ENCODE measurements at places on chromosomes 2 and 18.
A peak's percentile ranks its signal among the peaks of the same experiment; 100 is the strongest.

DNA sequence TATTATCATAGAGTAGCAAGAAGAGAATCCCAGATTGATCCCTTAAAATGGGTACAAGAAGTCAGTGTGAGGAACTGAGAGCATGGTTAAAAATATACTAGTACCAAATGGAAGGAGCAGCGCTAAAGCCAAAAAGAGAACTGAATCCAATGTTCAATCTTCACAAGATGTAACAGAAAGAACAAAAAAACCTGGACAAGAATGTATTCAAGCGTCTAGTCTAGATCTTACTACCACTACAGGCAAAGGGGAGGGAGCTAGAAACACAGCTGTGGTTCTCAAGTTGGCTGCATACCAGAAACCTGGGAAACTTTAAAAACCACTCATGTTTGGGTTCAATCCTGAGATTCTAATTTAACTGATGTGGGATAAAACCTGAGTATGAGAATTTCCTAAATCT, 57.5 kb downstream of the PIAS2 start:
- DNase-seq = peak; percentile 73

DNA sequence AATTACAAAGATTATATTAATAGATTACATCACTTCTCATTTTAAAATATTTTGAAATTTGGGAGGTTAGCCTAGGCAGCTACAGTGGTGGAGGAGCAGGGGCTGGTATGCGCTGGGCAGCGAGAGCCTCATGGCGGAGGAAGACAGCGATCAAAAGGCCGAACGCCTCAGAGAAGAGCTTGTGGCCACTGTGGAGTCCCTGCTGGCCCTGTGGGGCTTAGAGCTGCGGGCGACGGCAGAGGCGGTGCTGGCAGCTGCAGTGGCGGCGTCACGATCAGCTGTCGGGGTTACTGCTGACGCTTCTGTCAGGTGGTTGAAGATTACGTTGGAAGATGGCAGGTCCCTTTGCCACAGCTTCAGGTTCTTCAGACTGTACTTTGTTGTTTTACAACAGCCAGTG, 87.4 kb downstream of the ROCK2 start:
- no peak for DNase-seq

DNA sequence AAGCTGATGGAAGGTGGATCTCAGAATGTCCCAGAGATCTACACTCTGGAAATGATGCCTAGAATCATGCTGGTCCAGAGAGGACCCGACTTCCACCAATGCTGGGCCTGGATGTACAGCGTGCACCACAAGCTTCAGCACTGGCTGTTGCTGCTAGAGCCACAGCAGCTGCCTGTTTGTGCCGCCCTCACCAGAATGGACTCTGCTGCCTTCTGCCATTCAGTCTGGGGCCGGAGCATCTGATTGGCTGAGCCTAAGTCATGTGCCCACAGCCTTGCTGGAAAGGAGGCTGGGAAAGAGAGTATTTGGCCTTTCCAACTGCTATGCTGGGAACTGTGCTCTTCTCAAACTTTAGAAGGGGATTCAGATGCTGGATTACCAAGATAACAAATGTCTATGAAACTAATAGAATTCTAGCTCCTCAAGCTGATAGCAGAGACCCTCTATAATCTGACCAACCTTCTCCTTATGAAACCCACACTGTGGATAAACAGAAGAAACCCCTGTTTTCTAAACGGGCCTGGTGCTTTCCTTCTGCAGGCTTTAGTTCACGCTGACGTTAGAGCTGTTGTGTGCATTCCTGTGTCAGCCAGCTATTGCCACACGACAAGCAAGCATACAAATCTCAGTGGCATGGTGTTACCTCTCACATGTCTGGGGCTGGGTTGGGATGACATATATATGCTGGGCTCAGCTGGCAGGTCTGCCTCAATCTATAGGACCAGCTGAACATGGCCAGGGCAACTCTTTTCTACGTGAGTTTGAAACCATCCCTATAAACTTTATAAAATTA, 4.1 kb upstream of the LOXHD1 start:
- no peak for DNase-seq

GRCh38 chr2:1744446-1745170, at the start of gene PXDN:
PXDN (minus strand) TSS chr2:1744515; CDS start chr2:1744455, 60 bp downstream.
- DNase-seq = no peak

DNA sequence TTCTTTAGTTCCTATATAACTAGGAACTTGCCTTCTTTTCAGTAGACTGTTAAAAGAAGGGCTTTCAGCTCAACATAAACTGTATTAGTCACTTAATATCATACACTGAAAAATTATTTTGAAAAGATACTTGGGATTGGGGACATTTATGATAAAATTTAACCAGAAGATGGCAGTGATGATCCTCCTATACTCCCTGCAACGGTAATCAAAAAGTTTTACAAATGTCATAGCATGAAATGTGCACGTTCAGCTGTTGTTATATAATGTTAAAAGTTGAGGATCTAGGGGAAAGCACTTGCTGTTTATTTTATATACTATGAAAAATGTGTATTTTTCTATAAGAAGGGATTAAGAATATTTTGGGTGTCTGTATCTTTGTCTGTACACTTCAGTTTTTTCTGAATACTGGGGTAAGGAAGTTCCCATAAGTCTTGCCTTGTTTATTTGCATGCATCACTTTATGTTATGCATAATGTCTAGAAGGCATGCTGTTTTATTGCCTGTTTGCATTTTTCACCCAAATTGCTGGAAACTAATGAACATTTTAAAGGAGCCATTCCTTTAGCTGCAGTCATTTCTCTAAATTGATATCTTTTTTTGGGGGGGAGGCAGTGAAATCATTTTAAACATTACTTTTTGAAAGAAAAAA, 19.0 kb downstream of the DYNC1I2 start:
- DNase-seq = peak; percentile 29

DNA sequence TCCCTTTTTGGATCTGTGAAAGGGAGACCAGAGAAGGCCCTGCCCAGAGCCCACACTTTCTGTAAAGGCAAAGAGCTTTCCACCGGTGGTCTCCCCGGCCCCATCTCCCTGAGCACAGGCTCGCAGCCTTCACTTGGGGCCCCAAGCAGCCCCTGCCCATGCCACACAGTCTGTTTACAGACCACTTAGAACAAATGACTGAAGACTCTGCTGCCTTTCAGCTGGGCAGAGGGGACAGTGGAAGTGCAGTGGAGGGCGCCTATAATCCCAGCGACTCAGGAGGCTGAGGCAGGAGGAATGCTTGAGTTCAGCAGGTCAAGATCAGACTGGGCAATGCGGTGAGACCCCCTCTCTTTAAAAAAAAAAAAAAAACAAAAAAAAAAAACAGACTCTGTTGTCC, 28.9 kb downstream of the SERTAD2 start:
- DNase-seq = no peak

DNA sequence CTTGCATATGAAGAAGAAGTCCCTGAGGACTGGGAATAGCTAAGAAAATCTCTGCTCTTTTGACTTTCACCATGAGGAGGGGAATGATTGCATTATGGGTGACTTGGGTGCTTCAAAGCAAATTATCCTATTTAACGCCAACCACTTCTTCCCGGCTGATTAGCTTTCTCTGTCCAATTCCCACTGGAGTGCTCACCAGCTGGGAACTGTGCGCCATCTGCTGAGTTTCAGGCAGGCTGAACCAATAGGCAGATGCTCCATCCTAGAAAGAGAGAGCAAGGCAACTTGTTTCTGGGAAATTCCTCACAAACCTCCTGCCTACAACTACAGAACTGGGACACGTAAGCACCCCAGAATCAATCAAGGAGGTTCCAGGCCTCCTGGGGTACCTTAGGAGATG, 49.4 kb downstream of the POLE4 start:
- DNase-seq = no peak

GRCh38 chr2:231353469-231353868, 42.0 kb upstream of the B3GNT7 start:
- no peak for DNase-seq

DNA sequence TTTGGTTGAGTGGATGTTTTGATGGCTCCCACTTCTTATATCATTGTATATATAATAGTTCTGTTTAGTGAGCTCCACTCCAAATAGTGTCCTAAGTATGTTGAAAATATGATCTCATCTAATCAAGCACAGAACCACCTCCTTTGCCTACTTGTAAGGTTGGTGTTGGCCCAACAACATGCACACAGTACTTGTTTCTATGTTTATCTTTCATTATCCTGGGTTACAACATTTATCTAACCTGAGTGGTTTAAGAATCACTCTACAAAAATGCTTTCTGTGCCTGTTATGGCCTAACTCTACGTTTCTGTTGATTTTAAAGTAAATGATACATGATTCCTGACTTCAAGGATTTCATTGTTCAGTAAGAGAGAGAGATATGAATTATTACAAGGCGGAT, 281.9 kb downstream of the FIGN start:
- DNase-seq = no peak

DNA sequence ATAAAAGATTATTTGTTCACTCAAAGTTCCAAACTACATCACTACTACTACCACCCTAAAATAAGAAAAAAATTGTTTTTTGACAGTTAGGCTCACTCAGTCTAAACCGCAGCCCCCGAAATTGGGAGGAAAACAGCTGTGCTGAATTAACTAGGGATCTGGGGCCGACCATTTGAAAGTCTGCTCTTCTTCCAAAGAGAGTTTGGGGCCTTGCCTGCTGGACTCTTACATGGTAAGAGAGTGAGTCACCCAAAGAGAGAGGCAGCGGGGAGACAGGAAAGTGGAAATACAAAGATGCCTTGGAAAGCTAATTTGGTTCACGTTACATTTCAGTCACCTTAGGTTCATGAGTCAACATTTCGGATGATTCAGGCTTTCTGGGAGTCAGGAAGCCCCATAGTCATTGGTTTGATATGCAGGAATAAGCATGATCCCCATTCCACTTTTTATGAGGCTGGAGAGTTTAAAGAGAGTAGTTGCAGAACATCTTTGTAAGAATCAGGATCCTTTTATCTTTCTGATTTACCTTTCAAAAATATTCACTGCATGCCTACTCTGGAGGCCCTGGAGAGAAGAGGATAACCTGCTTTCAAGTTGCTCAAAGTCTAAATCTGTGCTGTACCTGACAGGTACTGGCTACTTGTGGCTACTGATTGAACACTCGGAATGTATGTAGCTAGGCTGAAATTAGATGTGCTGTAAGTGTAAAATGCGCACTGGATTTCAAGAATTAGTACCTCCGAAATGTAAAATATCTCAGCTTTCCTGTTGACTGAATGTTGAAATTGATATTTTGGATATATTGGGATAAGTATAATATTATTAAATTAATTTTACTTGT, 995 bp upstream of the RTN4 start:
- peak; percentile 62 for DNase-seq

DNA sequence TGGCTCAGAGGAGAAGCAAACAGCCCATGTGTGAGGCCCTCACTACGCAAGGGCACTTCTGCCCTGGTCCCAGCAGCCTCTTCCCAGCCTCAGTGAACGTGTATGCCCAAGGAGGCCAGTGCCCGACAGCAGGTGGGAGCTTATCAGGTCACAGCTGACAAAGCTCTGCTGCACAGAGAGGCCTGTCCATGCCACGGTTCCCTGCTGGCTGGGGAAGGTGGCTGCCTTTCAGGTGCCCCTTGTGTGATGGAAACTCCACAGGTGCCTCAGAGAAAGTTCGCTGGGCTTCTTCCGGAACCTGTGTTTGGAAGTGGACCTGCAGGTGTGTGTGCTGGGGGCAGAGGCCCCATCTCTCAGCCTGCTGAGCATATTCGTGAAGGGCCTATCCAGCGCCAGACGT, 47.3 kb downstream of the EDAR start:
- no peak for DNase-seq

DNA sequence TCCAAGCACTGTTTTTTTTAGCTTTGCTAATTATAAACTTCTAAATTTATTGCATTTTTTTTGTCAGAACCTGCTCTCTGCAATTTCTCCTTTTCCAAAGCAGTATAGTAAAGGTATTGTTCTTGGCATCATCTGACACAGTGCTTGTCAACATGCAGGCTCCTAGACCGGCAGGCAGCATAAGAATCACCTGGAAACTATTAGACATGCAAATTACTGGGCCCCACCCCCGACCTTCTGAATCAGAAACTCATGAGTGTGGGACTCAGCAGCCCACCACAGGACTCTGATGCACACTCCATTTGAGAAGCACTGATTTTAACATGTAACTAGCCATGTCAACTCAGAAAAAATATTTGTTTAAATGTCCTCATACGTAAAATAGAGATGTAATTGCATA, 551.1 kb upstream of the CELF4 start:
- no peak for DNase-seq

- no peak for DNase-seq
These were observed 126.0 kb upstream of the HDAC4 start for GRCh38 chr2:239526666-239527415.

DNA sequence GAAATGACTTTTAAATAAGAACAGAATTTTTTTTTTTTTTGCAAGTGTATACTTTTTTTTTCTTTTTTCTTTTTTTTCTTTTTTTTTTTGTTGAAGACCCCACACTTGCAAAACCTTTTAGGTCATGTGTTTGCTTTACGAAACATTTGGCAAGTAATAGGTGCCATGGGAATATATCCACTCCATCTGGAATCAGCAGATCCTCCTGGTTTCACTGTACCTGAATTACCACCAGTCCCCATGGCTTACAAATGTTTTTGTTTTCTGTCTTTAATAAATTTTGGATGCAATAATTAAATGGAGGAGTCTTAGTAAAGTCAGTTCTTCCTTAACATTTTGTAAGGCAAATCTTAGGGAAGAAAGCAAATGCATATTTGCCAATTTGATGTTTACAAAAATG, 559.7 kb upstream of the ZEB2 start:
- DNase-seq = no peak

GRCh38 chr2:43328133-43328532, 101.7 kb upstream of the ZFP36L2 start:
- no peak for DNase-seq

- no peak for DNase-seq
These were observed 841.0 kb upstream of the ID2 start for GRCh38 chr2:7840651-7841380.

DNA sequence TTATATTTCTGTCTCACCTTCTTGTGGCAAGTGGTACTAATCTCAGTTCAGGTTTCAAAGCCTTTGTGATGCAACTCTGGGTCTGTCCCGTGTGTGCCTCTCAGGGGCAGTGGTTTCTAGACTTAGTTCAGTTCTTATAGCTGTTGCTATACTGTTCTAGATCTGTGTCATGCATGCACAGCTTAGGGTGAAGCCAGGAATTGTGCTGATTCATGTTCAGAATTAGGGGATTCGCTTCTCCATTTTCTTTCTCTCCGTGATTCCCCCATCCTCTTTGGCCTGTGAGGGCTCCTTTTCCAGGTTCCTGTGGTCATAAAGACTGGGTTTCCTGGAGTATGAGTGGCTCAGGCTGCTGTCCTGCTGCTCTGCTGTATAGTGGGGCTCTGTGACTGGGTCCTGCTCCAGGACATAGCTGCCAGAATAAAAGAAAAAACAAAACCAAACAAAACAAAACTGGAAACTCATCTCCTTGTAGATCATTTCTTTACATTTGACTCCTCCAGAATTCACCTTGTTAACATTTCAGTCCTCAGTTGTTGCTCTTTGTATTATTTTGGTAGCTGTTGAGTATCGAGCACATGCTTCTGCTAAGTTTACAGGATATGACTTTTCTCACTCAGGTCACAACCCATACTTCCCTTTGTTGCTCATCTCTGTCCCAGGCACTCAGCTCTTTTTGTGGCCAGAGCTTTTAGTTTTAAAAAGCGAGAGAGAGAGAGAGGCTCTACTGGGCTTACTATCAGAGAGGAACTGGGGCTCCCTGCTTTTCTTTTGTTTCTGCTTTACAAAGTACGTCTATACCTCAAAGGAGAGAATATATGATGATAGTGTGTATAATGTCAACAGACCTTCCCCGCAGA, 34.2 kb downstream of the CERS6 start:
- DNase-seq = peak; percentile 89

- DNase-seq = peak; percentile 58
These were observed 189.7 kb upstream of the REV1 start for GRCh38 chr2:99679518-99679917.
